ENCODE measurements at places on chromosomes 13 and 19.
A peak's percentile ranks its signal among the peaks of the same experiment; 100 is the strongest.

GRCh38 chr13:41494202-41494601 lies 36.9 kb downstream of the RGCC start:
- no peak for DNase-seq

GRCh38 chr19:28908941-28909340 lies 304.0 kb downstream of the UQCRFS1 start:
- no peak for DNase-seq

- DNase-seq: no peak
Measured at GRCh38 chr13:51538591-51539179, 45.6 kb upstream of the WDFY2 start.

DNA sequence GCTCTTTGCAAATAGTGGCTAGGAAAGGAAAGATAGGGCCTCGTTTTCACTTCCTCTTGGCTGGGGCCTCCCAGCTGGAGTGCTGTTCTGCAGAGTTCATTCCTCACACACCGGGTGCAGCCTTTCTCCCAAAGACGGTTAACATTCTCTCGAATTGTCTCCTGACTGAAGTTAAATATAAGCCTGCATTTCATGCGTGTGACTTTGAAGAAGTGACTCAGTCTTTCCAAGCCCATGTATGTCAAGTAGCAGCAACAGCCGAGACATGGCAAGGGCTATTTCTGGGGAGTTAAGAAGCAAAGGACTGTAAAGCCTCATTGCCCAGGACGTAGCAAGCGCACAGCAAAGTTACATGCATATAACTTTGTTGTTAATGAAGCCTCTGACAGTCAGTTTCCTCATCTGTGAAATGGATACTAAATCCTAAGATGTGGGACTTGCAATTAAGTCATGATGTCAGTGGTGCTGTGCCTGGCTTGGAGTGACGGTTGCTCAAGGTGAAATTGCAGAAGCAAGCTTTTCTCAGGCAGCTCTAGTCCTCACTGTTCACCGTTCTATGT lies 502.4 kb downstream of the MYO16 start:
- no peak for DNase-seq

DNA sequence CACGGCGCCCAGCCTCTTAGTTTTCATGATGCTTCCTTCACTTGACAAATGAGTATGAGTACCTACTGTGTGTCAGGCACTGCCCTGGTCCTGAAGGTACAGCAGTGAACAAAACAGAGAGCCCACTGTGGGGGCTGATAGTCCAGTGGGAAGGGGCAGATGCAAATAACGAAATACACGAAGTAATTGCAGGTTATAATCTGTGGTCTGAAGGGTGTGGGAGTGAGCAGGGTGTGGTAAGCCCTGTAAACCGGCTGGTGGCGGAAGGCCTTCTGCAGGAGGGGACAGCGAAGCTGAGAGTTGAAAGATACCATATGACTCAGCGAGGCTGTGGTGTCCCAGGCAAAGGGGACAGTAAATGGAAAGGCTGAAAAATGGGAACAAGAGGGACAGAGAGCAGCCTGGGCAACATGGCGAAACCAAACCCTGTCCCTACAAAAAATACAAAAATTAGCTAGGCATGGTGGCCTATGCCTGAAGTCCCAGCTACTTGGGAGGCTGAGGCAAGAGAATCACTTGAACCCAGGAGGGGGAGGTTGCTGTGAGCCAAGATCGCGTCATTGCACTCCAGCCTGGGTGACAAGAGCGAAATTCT lies 60.5 kb downstream of the MAP4K1 start:
- no peak for DNase-seq

DNA sequence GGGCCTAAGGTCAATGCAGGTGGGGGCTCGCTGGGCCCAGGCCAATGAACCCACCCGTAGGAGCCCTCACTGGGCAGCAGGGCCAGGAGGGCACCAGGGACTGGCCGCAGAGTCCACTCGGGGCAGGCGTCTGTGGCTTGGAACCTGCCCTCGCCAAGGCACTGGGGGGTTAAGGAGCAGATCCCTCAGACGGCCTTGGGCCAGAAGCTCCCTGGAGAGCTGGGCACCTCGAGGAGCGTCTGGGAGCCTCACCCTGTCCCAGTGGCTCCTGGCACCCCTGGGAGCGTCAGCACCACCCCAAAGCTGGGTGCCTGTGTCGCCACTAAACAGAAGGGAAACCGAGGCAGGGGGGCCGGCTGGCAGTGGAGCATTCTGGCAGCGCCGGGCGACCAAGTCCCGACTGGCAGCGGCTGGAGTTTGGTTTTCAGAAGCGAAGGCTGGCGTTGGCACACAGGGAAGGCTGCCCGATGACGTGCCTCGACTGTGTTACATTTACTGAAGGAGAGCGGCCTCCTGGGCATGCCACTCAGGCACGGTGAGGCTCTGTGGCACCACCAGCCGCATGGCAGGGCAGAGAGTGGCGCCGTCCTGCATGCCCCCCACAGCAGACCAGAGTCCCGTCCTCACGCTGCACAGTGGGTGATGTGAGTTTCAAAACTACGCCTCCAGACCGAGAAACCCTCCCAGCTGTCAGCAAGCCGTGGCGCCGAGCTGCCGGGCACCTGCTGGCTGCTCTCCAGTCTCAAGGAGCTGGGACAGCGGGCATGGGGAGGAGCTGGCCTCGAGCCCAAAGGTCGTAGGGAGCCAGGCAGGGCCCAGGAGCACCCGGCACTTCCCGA lies 9.2 kb upstream of the MEX3D start:
- DNase-seq: no peak

GRCh38 chr13:100356889-100357288 lies 231.7 kb downstream of the GGACT start:
- no peak for DNase-seq

GRCh38 chr13:23505007-23505406 lies 65.2 kb upstream of the TNFRSF19 start:
- no peak for DNase-seq

DNA sequence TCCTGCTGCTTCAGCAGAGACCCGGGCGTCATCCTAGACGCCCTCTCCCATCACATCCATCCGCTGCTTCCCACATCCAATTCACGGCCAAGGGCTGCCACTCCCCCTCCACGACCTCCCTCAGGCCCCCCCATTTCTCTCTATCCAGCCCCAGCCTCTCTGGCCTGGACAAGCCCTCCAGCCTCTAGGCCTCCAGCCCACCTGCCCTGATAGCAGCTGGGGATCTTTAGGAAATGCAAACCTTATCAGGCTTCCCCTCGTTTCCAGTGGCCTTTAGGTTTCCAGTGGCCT lies 51.6 kb downstream of the PEPD start:
- DNase-seq: no peak

- peak; percentile 40 for DNase-seq
Measured at GRCh38 chr13:74246487-74246886, 112.3 kb upstream of the KLF12 start.

GRCh38 chr13:83086088-83086487 lies 796.2 kb downstream of the SLITRK1 start:
- no peak for DNase-seq

DNA sequence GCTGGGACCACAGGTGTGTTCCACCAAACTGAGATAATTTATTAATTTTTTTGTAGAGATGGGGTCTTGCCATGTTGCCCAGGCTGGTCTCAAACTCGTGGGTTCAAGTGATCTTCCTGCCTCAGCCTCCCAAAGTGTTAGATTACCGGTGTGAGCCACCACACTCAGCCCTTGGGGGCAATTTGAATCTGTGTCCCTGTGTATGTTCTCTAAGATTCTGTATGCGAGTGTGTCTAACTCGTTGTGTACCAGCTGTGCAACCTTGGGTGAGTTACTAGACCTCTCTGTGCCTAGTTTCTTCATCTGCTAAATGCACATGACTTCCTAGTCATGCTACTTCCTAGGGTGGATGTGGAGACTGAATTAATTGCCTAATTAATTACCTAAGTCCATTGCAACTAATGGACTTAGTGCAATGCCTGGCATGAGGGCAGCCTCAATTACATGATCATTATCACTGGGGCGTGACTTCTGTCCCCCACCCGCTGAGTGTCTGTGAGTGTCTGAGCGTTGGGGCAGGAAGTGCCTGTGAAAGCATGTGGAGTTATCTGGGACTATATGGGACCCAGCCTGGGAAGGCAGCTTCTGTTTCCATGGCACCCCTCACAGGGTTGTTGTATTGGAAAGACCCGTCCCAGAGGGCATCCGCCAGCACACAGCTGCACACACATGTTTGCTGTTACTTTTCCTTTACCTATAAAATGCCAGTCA lies 1.8 kb upstream of the NCCRP1 start:
- DNase-seq: no peak

GRCh38 chr13:80132741-80133601 lies 208.0 kb downstream of the SPRY2 start:
- no peak for DNase-seq
